ENCODE measurements at places on chromosomes 3 and 15. TPM values are rescaled to one million over a fixed set of nuclear protein-coding genes. Genes with fewer than 3 reads are reported as not detected.

C3orf33 gene
- total RNA-seq = 5.6 TPM

ESYT3 gene
- 3.2 TPM for total RNA-seq

GREM1 gene
- total RNA-seq = 8.7 TPM

POLQ gene
- 7.3 TPM for total RNA-seq

MYZAP gene
- total RNA-seq = 19.2 TPM

DET1 gene
- total RNA-seq = 16.7 TPM

HYAL3 gene
- 2.9 TPM for total RNA-seq

SV2B gene
- total RNA-seq = 4.5 TPM

NR1D2 gene
- total RNA-seq = 64.0 TPM

SPTBN5 gene
- total RNA-seq = 1.7 TPM

FAM219B gene
- 52.0 TPM for total RNA-seq

RTP3 gene
- not detected for total RNA-seq

RLBP1 gene
- not detected for total RNA-seq

CLDN18 gene
- not detected for total RNA-seq

CCR3 gene
- not detected for total RNA-seq

PPP2R3A gene
- 28.7 TPM for total RNA-seq

ADAMTS17 gene
- 10.7 TPM for total RNA-seq

ABCC5 gene
- 47.5 TPM for total RNA-seq

TRIM42 gene
- not detected for total RNA-seq

BAHD1 gene
- total RNA-seq = 7.9 TPM
